ENCODE measurements at places on chromosomes 12 and 14. TPM values are rescaled to one million over a fixed set of nuclear protein-coding genes. Genes with fewer than 3 reads are reported as not detected.

DNA sequence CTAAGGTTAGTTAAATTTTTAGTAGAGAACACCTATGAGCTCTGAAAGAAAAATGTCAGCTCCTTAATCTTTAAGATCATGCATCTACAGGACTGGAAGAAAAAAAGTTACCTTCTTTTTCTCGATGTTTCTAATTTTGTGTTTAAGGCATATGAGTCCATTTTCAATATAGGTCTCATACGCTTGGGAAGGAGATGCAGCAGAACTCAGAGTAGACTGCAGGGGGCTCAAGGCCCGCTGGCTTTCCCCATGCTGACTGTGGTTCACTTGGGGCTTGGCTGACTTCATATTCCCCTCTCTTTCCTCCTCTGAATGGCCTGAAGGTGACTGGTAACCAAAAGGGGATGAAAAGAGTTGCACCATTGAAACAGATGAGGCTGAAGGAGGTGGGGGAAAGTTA lies 1.5 kb downstream of the CAPRIN2 start:
- no peak for DNase-seq

- DNase-seq: no peak
These were observed 19.4 kb upstream of the FAIM2 start for GRCh38 chr12:49923035-49923644.

Gene EGLN3
- not detected for total RNA-seq

Gene TAS2R30
- total RNA-seq: 0.34 TPM

Gene KRT77
- not detected for total RNA-seq

Gene TSHR
- not detected for total RNA-seq

Measured in HFFc6 (cell line).